ENCODE measurements at places on chromosomes 6 and 20. TPM values are rescaled to one million over a fixed set of nuclear protein-coding genes. Genes with fewer than 3 reads are reported as not detected.

Gene TMEM74B
- 1.7 TPM for total RNA-seq

Gene CBLN4
- total RNA-seq = 1.0 TPM

Gene EEF1A2
- total RNA-seq = not detected

GRCh38 chr6:41222045-41222444 is 6.1 kb upstream of the TREML4 start:
- DNase-seq = no peak

- no peak for DNase-seq
Observed at GRCh38 chr20:47753576-47754387, 31.5 kb downstream of the SULF2 start.

GRCh38 chr20:23122321-23122720 is 36.2 kb upstream of the CD93 start:
- no peak for DNase-seq

DNA sequence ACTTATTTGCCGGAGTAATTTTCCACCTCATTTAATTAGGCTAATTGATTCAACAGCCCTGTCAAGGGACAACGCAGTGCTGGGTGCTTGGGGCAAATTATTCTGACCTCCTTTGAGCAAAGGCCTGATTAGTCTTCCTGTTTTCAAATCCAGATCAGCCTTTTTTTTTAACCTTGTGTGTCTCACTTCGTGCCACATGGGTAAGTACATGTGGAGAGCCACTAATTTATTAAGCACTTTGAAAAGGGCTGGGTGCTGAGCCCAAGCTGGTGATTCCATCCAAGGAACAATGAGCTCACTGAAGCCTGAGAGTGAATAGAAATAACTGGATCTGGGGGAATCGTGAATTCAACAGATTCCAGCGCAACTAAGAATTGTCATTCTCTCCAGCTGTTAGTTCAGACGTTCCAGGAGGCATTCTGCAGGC is 229.3 kb downstream of the CLIC5 start:
- no peak for DNase-seq

- no peak for DNase-seq
Observed at GRCh38 chr6:116611056-116611455, 5.2 kb upstream of the RSPH4A start.

GRCh38 chr20:44235702-44236101 is 11.4 kb upstream of the GDAP1L1 start:
- DNase-seq = no peak

GRCh38 chr6:31906122-31906521 is 4.2 kb upstream of the ZBTB12 start:
- no peak for DNase-seq
